CD4-positive, alpha-beta T cell treated with Interleukin-4 for 1 hour (primary cell): ENCODE measurements at places on chromosomes 12 and 14.
A peak's percentile ranks its signal among the peaks of the same experiment; 100 is the strongest.

- no peak for DNase-seq
These were observed at the start of gene MIA2 for GRCh38 chr14:39233680-39234326. Gene MIA2 (plus strand): TSS chr14:39233915. CDS start chr14:39234115, 200 bp downstream.

- DNase-seq = no peak
These were observed 251.6 kb downstream of the SLC15A4 start for GRCh38 chr12:128571906-128572810.

- DNase-seq = no peak
These were observed 4.3 kb upstream of the CSRP2 start for GRCh38 chr12:76883151-76883550.

GRCh38 chr12:43370263-43370662 is 181.7 kb downstream of the ADAMTS20 start:
- no peak for DNase-seq

DNA sequence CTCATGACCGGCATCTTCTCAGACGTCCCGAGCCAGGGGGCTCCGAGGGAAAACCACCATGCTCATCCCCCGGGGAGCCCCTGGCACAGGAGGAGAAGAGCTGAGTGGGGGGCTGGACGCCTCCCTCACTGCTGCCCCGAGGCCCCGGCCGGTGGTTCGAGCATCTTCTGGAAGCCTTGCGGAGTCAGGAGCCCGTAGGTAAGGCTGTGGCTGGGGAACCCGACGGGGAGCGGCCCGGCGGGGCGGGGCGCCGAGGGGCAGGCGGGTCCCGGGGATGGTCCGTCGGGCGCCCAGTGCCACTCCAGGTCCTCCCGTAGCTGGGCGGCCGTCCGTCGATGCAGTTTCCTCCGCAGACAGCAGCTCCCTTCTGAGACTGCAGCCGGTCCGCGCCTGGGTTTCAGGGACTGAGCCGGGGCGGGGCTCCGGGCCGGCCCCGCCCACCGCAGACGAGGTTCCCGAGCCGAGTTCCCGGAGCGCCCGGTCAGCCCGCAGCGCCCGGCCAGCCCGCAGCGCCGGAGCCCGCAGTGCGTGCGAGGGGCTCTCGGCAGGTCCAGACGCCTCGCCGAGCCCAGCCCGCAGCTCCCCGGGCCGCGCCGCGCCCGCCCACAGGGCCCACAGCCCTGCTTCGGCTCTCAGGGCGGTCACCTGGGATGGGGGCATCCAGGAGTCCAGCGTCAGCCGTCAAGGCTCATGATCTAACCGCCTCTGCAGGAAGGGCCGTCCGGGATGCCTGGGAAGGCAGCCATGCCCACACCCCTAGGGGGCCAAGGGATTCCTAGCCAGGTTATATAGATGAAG is at the start of gene PGF:
Gene PGF (minus strand): TSS at position 369 of the 798 bp plus-strand sequence. CDS start 355 bp downstream, at position 14.
- DNase-seq = peak; percentile 46

DNA sequence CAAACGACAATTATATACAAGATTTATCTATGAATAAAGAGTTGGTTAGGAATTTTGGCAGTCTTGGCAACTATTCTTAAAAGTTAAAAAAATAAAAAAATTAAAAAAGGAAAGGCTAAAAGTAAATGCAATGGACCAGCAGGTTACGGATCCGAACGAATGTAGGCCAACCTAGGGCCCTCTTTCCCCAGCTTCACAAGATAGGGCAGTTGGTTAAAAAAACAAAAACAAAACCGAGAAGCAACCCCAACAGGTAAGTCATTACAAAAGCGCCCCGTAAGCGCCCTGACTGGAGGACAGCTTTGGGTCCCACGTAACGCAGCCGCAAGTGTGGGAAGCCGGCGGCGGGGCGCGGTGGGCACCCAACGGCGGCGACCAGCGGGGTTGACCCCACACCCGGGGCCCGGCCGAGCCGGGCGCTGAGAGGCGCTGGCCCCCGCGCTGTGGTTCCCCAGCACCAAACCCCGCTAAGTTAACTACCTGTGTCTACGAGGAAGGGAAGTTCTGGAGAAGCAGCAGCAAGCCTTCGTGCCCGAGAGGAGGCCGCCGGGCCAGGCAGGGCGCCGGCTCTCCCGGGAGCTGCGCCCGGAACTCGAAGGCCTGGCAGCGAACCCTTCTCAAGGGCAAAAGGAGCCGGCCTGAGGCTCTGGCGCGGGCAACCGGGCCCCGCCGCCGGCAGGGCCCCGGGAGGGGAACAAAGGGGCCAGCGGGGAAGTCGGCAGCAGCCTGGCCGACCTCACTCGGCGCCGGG is 882 bp downstream of the HECTD1 start:
- DNase-seq = peak; percentile 50

DNA sequence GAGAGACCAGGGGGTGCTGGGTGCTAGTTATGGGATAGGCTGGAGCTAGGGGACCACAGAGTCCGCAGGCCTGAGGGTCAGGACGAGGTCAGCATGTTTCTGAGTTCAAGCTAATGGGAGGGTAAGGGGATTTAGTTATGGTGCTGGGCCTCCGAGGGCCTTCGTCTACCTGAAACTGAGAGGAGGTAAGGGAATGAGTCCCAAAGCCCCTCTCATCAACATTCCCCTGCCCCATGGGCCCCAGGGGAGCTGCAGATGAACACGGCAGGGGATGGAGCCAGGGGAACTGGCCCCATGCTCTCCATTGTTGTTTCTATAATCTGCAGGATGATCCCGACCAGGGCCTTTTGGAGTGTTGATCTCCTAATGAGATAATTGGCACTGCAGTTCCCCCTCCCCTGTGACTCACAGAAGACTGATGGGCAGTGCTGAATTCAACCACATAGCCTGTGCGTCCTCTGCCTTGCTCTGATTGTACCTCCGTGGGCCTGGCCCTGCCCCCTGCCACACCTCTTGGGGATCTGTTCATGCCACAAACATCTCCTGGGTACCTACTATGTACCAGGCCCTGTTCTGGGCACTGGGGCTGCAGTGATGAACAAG is 21.4 kb downstream of the FAIM2 start:
- DNase-seq = no peak

GRCh38 chr12:80936353-80936641 is 1.4 kb downstream of the LIN7A start:
- DNase-seq = no peak
